ENCODE measurements at places on chromosomes 2 and 18.

- no peak for DNase-seq
These were observed 901 bp downstream of the SPOPL start for GRCh38 chr2:138502255-138503086.

DNA sequence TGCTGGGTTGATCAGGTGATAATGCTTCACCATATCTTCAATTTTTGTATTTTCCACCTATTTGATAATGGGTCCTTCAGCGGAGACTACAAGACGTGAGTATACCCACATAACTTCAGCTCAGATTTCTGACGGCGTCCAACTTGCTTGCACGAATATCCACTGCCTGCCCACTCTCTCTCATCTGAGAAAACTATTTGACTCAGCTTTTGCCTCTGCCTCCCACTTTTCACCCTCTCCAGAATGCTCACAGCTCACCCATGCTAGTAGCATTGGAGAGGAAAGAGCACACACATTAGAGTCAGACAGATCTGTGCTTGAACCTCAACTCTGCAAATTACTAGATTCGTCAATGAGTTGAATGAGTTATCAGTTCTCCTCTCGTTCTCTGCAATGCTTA is 166.8 kb downstream of the BCL2 start:
- no peak for DNase-seq

DNA sequence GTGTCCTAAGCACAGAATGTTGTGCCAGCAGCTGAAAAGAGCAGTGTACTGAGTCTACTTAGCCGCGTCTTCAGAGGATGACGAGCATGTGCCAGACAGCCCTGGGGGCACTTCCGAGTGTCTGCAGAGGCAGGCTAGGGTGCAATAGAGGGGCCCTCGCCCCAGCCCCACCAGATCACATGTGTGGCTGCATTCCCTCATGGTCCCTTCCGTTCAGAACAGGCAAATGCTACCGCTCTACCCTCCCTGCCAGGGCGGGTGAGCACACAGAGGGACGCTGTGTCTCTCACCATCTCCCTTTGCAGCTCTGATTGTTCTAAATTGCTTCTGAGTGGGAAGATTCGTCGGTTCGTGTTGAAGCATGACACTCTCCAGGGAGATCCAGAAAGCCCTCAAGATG is 212.2 kb upstream of the RAB12 start:
- no peak for DNase-seq

- DNase-seq, result no peak
These were observed 256.7 kb downstream of the HDAC4 start for GRCh38 chr2:239143858-239144712.

- no peak for DNase-seq
These were observed 29.3 kb downstream of the OTOF start for GRCh38 chr2:26448651-26449050.

All from stimulated activated CD4-positive, alpha-beta T cell treated with anti-CD3 and anti-CD28 coated beads, TNF-alpha, amount 100 ng/mL, for 4 hours (primary cell).